ENCODE measurements at places on chromosomes 1 and 21.

GRCh38 chr1:165988817-165989216 is 161.4 kb downstream of the UCK2 start:
- no peak for DNase-seq

- no peak for DNase-seq
These were observed 324.1 kb downstream of the ZP4 start for GRCh38 chr1:237566581-237566980.

- DNase-seq, result no peak
These were observed 28.2 kb downstream of the PKP1 start for GRCh38 chr1:201311356-201312011.

DNA sequence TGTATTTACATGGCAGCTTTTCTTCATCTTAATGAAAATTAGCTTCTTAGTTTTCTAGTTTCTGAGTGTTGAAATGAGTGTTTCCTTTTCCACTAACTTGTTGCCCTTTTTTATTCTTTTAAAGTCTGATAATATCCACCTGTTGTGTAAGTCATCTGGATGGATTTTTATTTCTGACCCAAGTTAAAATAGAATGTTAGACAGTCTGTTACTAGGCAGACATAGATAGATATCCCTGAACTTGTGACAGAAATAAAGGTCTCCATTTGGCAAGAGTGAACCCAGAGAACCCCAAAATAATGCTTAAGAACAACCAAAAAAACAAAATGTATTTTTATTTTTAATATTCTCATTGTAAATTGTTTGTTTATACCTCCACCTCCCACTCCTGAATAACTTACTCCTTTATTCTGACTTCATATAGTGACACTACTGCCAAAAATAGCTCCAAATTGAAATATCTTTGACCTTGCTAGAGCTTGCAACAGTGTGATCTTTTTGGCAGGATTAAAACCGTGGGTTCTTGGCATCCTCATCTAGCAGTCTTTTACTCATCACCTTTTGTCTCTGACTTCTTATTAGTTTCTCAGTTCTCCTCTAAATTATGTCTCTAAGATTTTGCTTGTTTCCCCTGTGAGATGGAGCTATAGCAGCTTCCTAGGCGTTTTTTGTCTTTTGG is 26.9 kb upstream of the SH3D21 start:
- no peak for DNase-seq

GRCh38 chr1:21955501-21956281 is 18.6 kb upstream of the HSPG2 start:
- DNase-seq, result no peak

DNA sequence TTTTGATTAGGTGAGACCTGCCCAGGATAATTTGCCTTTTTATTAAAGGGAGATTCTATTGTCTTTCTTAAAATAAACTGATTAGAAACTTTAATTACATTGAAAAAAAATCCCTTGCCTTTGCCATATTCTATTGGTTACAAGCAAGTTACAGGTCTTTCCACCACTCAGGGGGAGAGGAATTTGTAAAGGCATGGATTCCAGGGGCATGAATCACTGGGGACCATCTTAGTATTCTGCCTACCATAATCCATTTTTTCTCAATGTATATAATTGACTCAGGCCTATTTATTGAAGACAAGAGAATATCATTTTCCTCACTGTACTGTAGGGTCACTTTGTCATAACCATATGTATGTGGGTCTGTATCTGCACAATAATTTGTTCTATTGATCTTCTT is 124.3 kb upstream of the PDE4B start:
- DNase-seq, result no peak

- DNase-seq, result peak; percentile 53
These were observed 23.0 kb upstream of the LRRC8C start for GRCh38 chr1:89609781-89610456.

DNA sequence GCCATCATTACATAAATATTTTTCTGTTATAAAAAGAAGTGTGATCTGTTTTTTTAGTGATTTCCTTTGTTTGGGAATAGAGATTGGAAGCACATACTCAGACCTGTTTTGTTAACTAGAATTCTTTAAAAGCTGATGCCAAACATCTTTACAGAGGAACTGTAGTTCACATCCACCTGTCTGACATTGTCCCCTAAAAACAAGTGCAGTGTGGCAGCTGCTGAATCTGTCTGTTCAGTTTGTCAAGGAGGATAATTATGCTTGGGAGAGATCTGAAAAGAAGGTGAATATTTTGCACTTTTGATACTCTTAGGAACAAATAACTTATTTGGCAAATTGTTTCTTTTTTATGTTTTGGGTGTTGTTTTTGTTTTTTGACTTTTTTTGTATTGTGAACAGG is 13.6 kb downstream of the AGMAT start:
- no peak for DNase-seq

DNA sequence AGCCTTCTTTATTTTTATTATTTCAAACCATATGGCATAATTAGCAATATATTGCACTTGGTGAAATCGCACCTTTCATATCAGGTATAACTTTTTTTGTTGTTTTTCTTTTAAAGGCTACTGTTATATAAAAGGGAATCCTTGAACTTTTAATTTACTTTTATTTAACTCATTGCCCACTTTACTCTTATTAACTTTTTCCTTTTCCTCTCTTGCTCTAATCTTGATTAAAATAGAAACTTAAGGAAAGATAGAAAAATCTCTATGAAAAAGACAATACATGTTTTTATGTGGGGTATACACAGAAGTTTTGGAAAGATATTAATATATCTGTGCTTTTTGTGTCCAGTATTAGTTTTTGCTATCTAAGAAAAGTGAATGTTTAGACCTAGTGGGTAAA is 805.8 kb downstream of the USP25 start:
- no peak for DNase-seq

GRCh38 chr21:36466061-36466511 is 13.8 kb downstream of the CLDN14 start:
- DNase-seq, result no peak

- no peak for DNase-seq
These were observed 93.7 kb upstream of the ETS2 start for GRCh38 chr21:38712071-38712470.

DNA sequence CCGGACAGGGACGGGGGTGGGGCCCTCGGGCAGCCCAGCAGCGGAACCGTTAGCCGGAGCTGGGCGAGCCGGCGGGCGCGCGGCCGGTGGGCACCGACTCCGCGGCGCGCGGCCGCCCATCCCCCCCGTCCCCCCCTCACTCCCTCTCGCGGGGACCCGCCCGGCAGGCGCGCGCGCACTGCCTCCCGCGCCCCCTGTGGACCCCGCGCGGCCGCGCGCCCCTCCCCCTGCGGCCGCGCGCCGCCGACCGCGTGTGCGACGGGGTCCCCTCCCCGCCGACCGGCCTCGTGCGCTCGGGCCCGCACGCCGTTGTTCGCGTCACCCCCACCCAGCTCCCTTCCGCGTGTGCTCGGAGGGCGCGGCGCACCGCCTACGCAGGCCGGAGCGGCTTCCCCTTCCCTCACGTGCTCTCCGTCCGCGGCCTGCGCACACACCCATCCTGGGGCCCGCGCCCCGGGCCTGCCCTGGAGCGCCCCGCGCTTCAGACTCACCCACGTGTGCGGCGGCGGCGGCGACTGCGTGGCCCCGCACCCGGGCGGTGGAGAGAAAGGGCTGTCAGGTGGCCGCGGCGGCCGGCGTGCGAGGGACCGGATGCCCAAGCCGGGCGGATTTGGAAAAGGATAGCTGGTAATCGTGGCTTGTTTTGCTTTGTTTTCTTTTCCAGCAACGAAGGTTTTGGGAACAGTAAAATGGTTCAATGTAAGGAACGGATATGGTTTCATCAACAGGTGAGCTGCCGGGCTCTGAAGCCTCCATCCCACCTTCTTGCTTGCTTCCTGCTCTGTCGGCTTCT is 717 bp downstream of the YBX1 start:
- peak; percentile 68 for DNase-seq

GRCh38 chr1:27366411-27367159 is at the start of gene MAP3K6:
Gene MAP3K6, minus strand, starts transcription at chr1:27366961. Its CDS starts 364 bp downstream, at chr1:27366597.
- DNase-seq, result peak; percentile 63

Measured in activated T-cell treated with anti-CD3 and anti-CD28 coated beads, Interleukin-2, amount 50 U/mL, for 1 hour (primary cell).